ENCODE measurements at places on chromosomes 5 and 9.

DNA sequence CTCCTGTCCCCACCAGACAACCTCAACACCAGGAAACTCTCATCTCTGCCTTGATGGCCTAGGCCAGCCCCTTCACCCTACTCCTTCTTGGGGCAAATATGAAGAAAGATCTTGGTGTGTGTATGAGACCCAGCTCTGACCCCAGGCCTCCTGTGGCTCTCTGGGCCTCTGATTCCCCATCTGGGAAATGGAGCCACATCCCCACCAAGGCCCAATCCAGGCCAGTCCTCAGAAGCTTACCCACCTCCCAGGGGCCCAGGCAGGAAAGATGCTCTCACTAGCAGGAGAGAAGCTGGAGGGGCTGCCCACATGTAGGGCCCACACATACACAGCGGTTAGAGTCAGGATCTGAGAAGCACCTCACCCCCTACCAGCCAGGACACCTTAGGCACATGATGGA is 38.9 kb downstream of the BICD2 start:
- DNase-seq, result no peak

GRCh38 chr5:32309761-32310160 is 3.0 kb downstream of the MTMR12 start:
- no peak for DNase-seq

GRCh38 chr9:14783358-14783757 is 60.8 kb upstream of the CER1 start:
- DNase-seq, result no peak

GRCh38 chr9:36218411-36218901 is 27.7 kb downstream of the CLTA start:
- peak; percentile 48 for DNase-seq

DNA sequence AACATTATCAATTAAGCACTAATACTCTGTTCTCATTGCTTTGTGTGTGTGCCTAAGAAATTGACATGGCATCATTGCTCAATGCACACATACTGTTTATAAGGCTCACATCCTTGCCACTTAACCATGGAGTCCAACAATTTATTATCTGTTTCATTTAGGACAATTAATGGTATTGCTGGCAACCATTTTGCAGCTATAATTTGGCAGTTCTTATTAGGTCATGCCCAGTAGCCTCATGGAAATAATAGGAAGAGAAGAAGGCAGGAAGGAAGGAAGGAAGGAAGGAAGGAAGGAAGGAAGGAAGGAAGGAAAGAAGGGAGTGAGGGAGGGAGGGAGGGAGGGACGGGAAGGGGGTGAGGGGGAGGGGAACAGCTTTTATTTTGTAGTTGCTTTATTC is 285.5 kb upstream of the SLC24A2 start:
- DNase-seq, result no peak

DNA sequence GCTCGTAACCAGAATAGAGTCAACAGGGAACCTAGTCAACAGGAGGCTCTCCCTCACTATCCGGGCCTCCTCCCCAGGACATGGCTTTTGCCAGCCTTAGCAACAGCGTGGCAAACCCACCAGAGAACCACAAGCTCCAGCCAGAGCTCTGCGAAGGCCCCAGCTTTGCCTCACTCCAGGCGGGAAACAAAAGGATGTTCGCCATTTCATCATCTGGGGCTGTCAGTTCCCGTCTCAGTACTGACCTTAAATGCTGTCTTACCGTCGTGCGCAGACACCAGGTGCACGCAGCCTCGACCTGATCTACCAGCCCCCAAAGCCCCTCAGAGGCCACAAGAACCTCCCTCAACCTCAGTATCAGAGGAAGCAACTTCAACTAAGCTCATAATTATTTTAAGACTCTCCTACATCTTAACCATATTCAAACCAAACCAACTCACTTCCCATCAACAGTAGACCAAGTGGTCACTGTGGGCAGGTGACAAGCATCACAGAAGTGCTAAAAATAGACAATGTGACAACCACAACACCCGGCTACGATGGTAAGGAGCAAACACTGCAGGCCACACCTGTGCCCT is 71.4 kb downstream of the SEMA4D start:
- DNase-seq, result peak; percentile 69

All from activated CD4-positive, alpha-beta memory T cell treated with anti-CD3 and anti-CD28 coated beads for 36 hours (primary cell).